ENCODE measurements at places on chromosomes 7 and 10. TPM values are rescaled to one million over a fixed set of nuclear protein-coding genes. Genes with fewer than 3 reads are reported as not detected.

Gene EN2
- total RNA-seq = under 0.01 TPM

Gene TRIM56
- total RNA-seq = 20.1 TPM

Gene ADCYAP1R1
- total RNA-seq = not detected

Gene IGFBP3
- total RNA-seq = 26.1 TPM

Gene RPEL1
- total RNA-seq = under 0.01 TPM

All from nasal cavity respiratory epithelium epithelial cell of viscerocranial mucosa (primary cell).